ENCODE measurements at places on chromosomes 2 and 18.

DNA sequence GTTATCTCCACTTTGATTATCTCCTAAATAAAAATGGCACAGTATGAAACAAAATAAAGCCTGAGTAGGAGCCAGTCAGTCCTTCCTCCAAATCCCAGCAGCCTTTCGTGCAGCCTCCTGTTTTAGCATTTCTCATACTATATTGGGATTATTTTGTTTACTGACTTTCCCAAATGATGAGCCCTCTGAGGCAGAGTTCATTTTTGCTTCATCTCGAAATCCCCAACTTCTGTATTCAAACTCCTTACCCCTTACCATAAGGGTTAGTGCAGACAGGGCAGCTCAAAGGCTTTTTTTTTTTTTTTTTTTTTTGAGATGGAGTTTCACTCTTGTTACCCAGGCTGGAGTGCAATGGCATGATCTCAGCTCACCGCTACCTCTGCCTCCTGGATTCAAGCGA, 113.3 kb upstream of the FOSL2 start:
- no peak for DNase-seq

DNA sequence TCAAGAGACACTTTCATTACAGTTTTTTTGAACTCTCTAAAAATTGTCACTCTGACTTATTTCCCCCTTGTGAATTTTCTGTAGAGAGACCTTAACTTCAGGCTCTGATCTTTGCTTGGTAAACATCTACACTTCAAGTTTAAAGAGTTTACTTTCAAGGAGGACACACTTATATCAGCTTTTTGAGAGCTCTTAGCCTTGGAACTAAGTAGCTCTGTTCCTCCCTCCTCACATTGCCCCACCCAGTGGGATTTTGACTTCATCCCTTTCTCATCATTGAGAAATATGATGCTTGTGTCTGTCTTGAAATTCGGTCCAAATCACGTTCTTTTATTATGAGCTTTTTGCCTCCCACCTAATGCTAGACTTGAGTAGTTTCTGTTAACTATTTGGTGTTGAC, 433.4 kb upstream of the MEIS1 start:
- no peak for DNase-seq

DNA sequence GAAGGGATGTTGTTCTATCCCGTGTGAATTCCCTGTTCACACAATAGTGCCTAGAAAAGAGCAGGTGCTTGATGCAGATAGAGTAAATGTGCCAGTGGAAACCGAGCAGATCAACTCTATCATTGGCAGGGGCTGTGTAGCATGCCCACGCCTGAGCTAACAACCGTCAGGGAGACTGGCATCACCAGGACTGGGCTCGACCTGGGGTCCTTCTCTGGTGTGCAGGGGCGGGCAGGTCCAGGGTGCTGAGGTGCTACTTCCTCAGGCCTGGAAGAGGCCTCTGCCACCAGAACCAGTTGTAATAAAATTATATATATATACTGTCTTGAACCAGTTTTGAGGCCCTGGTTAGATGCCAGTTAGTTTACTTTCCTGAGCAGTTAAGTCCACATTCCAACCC, 11.8 kb upstream of the MAL start:
- no peak for DNase-seq

DNA sequence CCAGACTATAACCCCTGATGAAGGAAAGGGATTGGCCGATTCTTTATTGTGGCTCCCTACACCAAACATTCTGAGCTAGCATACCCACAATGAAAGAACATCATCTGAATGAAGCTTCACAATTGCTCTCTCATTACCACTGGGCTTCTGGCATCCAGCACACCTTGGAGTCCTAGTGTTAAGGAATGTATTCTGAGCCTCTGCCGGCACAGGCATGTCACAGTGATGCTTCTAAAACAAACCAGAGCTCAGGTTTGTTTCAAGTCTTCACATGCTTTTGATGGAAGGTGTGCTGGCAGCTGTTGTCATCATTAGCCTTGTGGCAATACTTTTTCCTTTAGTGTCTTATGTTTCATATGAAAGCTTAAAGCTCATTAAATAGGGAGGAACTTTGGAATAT, 76.3 kb upstream of the RBBP8 start:
- DNase-seq = no peak

DNA sequence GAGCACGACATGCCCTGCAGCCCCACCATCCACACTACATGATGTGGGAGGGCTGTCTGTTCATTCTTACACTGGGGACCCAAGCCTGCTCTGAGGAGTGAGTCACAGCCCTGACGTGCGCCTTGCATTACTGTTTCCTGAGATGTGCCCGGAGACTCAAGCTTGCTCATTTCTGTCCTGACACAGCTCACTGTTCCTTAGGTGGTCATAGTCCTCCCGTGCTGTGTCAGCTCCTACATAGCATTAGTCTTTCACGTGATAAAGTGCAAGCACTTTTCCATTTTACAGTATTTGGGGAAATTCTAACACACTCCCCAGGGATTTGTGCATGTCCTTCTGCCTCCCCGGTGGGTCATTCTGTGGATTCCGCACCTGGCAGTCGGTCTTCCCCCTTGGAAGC, 46.2 kb upstream of the TRIM43B start:
- no peak for DNase-seq

- no peak for DNase-seq
These were observed 280.8 kb downstream of the CCDC85A start for GRCh38 chr2:56464613-56465012.
